ENCODE measurements at places on chromosomes 1 and 21.

- no peak for DNase-seq
Observed at GRCh38 chr1:11494771-11495170, 15.8 kb downstream of the DISP3 start.

- DNase-seq, result peak; percentile 53
Observed at GRCh38 chr1:115771847-115772457, 3.4 kb upstream of the CASQ2 start.

DNA sequence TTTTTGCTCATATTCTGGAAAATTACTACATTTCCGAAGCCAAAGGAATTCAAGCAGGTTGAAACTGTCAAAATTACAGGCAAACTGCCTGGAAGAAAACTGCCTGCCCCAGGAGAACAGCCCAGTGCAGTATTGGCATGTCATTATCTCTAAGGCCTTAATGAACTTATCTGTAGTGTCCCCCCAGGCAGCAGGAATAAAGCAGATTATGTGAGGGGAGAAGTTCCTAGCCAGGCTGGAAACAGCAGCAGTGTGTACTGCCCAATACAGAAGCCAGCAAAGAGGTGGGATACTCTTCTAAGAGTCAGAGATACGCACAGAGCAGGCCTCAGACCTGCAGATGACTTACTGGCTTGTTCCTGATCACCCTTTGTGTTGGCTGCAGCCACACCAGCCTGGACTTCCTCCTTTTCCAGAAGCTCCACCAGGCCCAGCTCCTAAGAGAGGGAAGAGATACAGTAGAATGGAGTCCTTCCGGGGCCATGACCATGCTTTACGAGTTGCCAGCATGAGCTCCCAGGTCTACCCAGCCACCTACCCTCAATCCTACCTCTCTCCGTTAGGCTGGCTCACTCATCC is 11.7 kb downstream of the IQGAP3 start:
- no peak for DNase-seq

- no peak for DNase-seq
Observed at GRCh38 chr21:44694776-44695175, 2.2 kb upstream of the KRTAP10-12 start.

DNA sequence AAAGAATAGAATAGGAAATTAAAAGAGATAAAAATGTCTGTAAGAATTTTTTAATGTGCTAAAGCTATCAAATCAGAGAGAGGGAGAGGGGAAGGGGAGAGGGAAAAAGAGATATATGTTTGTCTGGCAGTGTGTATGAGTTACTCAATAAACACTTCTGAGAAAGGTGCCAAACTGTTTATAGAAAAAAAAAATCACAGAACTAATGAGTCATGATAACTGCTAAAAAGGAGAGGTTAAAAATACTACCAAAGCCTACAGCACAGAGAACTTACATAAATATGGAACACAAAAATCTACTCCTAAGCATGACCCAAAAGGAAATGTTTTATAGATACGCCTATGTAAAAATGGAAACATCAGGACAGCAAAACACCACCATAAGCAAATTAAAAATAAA is 45.4 kb downstream of the SELENOF start:
- no peak for DNase-seq

DNA sequence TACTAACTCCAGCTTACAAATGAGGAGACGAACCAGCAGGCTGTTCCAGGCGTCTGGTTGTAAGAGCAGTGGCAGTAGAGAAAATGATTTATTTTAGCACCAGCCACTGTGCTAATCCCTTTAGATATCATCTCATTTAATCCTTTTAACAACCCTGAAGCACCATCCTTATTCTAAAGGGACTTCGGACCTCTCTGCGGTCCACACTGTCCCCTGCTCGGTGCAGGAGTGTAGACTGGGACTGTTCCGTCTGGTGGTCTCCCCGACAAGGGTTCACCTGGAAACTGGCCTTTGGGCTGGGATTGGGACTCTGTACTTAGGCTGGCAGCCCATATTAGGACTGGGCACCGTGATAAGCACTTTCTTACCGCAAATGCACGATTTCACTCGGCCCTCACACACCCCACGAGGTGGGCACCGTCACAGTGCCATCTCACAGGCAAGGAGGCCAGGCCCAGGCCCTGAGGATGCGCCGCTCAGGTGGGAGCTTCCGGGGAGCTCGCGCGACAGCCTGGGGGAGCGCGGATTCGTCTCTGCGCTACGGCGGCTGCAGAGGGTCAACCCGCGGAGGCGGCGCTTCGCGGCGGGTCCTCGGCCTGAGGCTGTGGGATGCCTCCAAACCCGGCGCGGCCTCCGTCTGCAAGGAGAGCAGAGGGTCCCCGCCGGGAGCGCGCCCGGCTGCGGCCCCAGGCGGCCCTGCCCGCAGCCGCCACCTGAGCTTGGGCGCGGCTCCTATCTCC is 45.2 kb downstream of the ATP1A1 start:
- peak; percentile 30 for DNase-seq

DNA sequence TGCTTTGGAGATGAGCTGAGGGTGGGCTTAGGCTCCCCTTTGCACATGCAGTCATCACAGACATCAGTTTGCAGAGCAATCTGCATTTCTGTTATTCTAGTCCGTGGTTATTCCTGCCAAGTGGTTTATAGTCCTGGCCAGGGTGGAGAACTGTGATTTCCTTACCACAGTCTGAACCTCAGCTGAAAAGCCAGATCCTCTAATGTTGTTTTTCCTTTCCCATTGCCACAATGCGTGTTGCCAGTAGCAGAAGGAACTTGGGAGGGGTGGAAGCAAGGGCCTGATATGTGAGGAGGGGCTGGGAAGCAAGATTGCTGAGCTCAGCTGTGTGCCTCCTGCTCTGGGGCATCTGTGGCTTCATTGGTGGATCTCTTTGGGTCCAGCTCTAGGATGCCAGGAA is 18.0 kb upstream of the ST3GAL3 start:
- DNase-seq, result no peak

- no peak for DNase-seq
Observed at GRCh38 chr1:51506537-51506936, 12.5 kb downstream of the EPS15 start.

DNA sequence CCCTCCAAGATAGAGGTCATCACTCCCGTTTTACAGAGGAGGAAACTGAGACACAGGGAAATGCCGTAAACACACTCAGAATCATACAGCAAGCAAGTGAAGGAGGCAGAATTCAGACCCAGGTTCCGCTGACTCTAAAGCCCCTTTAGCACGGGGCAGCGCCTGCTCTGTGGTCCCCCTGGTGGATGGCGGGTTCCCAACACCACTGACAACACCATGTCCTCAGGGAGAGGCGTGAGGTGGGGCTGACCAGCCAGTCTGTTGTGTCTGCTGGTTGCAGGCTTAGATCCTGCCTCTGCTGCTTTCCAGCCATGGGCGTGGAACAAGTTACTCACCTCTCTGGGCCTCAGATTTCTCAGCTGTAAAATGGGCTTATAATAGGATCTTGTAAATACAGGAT is 617.3 kb downstream of the MATN1 start:
- DNase-seq, result no peak

DNA sequence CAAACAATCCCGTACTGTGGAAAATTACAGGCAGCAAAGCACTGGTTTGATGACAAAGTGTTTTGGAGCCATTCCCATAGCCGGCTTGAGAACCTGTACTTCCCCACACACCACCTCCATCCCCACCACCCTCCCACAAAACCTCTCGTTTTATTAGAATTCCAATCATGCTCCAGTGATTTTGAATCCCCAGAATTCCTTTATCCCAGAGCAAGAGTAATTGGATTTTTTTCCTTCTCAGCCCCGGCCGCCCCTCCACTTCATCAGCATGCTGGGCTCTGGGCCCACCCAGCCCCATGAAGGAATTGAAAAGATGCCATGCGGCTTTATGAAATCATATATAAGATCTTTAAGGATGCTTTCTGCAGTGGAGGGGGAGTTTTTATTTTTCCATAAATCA is 136.6 kb downstream of the OMA1 start:
- DNase-seq, result no peak

GRCh38 chr1:19210772-19211549 is 895 bp upstream of the UBR4 start:
- DNase-seq, result peak; percentile 37

DNA sequence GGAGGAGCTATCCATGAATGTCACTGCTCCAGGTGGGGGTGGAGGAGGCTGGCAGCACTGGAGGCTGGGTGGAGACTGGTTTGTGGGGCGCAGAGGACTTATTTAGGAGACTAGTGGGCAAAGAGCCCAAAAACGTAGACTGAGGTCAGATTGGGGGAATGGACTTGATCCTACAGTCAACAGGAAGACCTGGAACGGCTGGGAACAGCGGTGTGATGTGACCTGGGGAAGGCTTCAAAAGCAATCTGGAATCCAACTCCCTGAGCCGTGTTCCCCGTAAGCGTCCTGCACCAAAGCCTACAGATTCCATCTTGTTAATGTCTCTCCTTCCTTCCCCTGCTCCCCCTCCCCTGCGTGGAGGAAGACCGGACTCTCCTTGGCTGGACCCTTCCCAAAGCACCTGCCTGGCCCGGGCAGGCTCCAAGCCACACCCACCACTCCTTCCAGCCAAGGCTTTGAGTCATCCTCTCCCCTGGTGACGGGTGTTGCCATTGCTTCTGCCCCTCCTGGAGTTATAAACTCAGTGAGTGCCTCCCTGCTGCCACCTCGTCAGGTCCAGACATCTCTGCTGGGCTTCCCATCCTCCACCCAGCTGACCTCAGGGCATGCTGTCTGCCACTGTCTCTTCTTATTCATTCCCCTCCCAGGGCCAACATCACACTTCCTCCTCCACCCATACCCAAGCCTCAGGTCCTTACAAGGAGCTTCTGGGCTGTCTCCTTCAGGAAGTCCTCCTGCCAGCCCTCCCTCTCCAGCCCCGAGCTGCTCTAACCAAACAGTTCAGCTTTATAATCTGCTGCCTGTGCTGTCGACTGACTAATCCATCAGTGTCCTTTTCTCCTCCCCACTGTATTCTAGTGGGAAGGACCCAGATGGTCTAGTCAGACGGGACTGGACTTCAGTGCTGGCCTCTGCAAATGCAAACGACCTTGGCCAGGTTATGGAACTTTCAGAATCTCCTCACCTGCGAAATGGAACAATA is 1.6 kb upstream of the CLSTN1 start:
- DNase-seq, result peak; percentile 72

GRCh38 chr1:155185783-155186066 is 12.1 kb downstream of the TRIM46 start:
- DNase-seq, result no peak
